ENCODE measurements at places on chromosomes 12 and 14.

DNA sequence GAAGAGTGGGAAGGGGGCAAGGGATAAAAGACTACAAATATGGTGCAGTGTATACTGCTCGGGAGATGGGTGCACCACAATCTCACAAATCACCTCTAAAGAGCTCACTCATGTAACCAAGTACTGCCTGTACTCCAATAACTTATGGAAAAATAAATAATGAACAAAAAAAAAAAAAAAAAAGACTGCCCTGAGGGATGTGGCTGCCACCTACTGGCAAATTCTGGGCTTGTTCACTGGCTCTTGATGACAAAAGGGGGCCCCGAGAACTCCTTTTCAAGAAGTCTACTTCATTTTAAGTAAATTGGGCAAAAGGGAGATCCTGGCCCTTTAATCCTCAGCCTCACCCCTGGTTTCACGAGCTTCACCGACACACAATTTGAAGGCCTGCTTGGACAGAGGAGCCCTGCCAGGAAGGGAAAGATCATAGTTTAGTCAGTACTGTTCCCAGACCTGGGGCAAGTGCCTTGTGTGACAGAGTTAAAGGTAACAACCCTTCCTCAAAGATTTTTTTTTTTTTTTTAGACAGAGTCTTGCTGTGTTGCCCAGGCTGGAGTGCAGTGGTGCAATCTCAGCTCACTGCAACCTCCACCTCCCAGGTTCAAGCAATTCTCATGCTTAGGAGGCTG lies 26.1 kb upstream of the STAC3 start:
- no peak for DNase-seq

- peak; percentile 8 for DNase-seq
Observed at GRCh38 chr14:69685716-69686115, 74.3 kb downstream of the SUSD6 start.

DNA sequence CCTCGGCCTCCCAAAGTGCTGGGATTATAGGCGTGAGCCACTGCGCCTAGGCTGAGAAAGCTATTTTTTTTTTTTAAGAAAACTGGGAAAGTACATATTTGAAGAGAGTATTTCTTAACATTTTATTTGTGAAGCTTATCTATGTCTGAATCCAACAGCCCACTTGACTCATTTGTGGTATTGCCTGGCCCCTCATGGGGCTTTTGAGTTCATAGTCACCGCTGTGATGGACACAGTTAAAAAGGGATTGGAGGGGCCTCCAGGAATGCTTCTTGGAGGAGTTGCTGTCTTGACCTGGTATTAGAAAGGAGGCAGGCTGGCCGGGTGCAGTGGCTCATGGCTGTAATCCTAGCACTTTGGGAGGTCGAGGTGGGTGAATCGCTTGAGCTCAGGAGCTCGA lies 26.5 kb downstream of the BCL7A start:
- DNase-seq: no peak

- DNase-seq: no peak
Observed at GRCh38 chr12:4447151-4447550, 1.5 kb upstream of the FGF6 start.

DNA sequence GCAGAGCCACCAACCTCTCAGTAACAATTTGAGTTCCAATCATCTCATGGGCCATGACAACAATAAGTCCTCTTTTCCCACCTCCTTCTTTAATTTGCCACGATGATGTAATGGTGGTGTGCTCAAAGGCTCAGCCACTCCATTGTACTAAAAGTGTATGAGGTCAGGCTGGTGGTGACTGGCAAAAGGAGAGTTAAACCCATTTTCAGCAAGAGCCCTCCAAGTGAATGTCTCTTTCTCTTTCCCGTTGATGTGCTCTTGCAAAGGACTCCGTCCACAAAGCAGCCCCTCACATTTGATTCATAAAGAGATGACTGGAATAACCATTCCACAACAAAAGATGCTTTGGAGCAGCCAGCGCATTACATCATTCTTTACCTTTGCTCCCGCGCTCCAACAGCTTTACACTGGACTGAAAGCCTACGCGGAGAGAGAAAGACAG lies 41.6 kb downstream of the DUSP16 start:
- DNase-seq: no peak

DNA sequence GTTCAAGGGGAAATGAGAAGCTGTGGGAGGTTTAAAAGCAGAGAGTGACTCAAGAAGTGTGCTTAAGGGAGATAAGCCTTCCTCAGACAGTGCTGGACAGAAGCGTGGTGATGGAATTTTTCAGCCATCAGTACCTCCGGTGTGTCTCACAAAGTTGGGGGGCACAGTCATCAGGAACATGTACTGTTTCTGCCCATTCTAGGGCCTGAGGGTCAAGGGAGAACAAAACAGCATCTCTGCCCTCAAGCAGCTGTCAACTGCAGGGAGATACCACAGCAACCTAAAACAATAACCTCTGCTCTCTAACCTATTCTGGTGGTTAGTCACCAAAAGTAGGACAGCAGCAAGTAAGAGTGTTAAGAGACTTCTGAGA lies 2.0 kb upstream of the STON2 start:
- no peak for DNase-seq

DNA sequence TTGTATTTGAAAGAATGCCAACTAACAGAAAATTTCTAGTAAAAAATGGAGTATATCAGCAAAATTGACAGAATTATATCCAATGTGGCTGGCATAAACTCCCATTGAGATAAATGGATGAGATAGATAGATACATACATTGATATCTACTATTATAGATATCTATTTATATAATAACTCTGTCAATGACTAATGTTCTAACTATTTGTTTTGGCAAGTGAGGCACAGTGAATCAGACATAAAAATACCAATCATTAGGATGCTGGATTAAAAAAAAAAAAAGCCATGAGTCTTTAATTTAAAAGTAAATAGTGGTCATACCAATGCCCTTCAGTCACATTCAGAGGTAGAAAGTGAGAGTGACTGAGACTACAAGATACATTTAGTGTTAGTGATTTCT lies 33.7 kb upstream of the GLIPR1 start:
- DNase-seq: no peak

DNA sequence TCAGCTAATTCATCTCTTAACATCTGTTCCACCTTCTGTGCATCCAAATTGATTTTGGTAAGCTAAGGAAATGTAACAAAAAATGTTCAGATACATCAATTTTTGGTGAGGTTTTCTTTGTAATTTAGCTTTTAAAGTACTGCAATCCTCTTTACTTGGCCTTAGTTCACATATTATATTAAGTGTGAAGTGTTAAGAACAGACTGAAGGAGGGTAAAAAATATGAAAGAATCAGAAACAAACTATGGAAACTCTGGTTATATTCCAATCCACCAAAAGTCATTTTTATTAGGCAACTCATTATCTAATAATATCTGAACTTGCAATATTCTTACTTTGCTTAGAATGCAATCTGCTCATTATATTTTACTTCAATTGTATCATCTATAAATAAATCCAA lies 49.1 kb downstream of the CEP290 start:
- DNase-seq: no peak

GRCh38 chr12:105018776-105019175 lies 32.7 kb downstream of the NOPCHAP1 start:
- no peak for DNase-seq

DNA sequence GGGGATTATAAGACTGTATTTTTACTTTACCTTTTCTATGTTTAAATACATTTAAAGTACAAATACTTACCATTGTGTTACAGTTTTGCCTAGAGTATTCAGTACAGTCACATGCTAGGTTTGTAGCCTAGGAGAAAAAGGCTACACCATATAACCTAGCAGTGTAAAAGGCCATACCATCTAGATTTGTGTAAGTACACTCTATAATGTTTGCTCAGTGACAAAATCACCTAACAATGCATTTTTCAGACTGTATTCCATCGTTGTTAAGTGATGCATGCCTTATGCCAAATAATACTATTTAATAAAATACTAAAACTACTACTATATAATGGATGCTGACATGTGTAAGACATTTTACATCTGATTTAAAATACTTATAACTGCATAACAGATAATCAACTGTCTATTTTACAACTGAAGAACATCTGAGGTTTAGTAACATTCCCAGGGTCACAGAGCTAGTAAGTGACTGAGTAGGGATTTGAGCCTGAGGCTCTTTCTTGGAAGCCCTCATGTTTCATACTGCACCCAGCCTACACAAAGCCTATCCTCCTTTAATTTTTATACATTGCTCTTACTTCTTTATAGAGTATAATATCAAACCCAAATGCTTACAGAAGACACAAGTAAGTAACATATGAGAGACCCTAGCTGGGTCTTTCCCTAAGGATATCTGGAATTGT lies 296.8 kb downstream of the SYT1 start:
- no peak for DNase-seq

DNA sequence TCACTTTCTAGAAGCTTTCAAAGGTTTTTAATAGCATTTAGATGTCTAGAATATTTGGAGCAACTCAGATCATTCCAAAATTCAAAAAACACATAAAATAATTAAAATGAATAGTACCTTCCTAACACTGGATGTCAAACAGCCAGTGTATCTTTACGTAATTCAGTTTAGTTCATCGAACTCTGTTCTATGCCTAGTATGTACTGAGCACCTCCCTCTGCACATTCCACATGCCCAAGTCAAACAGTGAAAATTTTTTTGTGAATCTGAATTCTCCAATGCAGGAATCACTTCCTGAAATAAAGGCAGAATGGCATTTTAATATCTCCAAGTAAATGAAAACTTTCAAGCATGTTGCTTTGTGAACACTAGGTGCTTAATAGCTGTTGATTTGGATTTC lies 192.3 kb downstream of the C12orf42 start:
- DNase-seq: no peak

DNA sequence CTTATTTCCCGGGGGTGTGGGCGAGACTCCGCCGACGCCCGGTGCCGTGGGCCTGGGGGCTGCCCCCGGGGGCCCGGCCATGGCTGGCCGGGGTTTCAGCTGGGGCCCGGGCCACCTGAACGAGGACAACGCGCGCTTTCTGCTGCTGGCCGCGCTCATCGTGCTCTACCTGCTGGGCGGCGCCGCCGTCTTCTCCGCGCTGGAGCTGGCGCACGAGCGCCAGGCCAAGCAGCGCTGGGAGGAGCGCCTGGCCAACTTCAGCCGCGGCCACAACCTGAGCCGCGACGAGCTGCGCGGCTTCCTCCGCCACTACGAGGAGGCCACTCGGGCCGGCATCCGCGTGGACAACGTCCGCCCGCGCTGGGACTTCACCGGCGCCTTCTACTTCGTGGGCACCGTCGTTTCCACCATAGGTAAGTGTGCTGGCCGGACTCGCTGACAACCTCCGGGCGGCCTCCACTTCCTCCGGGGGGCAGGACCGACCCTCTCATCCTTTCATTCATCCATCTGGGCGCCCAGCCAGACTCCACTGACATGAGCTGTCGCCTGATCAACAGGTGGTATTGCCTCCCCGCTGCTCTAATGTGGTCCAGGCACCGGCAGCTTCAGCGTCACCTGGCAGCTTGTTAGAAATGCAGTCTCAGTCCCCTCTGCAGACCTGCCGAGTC lies 467 bp downstream of the KCNK13 start:
- no peak for DNase-seq

DNA sequence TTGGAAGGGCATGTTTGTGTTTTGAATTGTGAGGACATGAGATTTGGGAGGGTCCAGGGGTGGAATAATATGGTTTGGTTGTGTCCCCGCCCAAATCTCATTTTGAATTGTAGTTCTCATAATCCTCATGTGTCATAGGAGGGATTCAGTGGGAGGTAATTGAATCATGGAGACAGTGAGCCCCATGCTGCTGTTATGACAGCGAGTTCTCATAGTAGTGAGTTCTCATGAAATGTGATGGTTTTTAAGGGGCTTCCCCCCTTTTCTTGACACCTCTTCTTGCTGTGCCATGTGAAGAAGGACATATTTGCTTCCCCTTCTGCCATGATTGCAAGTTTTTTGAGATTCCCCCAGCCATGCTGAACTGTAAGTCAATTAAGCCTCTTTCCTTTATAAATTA lies 260.0 kb downstream of the DUSP6 start:
- no peak for DNase-seq
